BJ (cell line): ENCODE measurements at places on chromosomes 16 and 17.

DNA sequence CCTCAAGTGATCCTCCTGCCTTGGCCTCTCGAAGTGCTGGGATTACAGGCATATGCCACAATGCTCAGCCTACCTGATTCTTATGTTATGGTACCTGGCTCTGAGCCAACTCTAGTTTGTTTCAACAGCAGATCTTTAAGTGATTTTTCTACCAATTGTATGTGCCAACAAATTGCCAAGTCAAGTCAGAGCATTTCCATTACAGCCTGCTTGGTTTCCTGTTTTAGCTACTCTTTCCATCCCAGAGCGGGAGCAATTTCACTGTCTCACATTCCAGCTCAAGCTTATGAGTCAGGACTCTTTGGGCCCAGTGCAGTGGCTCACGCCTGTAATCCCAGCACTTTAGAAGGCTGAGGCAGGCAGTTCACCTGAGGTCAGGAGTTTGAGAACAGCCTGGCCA, 30.8 kb upstream of the RBBP6 start:
- no peak for DNase-seq

DNA sequence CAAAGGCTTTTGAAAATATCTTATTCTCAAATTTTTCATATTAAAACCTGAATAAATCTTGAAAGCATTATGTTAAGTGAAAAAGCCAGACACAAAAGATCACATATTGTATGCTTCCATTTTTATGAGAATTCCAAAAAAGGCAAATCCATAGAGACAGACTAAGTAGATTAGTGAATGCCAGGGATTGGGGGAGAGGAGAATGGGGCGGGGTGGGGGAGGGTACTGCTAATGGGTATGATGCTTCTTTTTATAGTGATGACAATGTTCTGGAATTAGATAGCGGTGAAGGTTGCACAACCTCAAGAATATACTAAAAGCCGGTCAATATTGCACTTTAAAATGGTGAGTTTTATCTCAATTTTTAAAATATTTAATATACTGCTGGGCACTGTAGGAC, 44.0 kb downstream of the XPO6 start:
- DNase-seq, result no peak

GRCh38 chr16:20884240-20884556, 16.0 kb downstream of the DCUN1D3 start:
- no peak for DNase-seq

DNA sequence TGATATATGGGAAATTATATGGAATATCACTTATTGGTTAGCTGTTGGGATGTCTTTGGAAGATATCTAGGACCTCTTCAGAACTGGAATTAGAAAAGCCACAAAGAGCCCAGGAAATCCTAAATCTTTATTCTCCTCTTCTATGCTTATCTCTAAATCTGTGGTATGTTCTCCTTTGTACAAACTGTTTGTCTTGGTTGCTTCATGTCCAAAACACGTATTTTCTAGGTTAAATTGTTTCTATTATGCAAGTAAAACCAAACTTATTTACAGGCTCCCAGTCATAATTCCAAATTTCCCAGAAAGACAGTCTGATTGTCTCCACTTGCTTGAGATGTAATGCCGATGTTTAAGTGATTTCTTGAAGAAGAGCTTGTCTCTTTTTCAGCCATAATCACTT, 650.9 kb downstream of the CDH11 start:
- no peak for DNase-seq

DNA sequence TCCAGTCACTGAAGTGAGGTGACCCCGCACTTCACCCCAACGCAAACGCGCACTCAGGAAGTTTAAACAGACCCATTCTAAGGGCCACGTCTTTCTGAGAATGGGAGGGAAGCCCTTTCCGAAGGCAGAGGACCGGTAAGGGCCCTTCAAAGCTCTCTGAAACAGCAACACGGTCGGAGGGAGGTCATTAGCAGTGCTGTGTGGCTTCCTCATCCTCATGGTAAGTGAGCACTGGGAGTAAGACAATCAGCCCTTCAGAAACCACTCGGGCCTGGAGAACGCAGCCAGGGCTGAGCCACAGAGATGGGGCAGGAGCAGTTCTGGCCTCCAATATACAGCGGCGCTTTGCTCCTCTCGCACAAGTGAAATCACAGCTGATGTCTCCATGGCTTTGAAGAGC, 23.7 kb downstream of the SRL start:
- no peak for DNase-seq

DNA sequence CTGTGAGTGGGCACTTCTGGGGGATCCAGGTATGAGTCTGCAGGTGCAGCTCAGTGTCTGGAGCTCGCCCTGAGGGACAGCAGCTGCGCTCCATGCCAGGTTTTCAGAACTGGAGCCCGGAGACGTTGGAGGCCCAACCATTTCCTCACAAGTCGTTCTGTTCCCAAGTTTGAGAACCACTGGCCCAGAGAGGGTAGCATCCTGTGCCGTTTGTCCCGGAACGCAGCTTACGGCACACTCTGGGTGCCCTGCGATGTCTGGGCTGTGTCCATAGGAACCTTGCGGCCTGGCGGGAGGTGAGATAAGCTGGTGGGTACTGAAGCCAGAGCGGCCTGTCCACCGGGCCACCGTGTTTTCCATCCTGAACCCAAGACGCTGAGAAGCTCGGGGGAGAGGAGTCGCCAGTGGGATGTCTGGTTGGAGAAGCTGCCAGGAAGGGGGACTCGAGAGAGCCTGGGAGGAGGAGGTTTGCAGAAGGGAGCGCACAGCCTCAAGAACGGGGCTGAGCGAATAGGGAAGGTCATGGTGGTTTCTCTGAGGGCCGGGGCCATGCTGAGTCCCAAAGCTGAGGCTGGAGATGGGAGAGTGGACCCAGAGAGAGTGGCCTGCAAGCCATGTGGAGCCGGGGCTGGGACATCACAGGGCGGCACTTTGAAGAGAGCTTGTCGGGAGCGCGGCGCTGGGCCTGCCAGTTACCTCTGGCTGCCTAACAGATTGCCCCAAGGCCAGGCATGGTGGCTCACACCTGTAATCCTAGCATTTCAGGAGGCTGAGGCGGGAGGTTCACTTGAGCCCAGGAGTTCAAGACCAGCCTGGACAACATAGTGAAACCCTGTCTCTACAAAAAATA, 211.0 kb upstream of the GSE1 start:
- DNase-seq, result no peak
